ENCODE measurements at places on chromosomes 1 and 21.

DNA sequence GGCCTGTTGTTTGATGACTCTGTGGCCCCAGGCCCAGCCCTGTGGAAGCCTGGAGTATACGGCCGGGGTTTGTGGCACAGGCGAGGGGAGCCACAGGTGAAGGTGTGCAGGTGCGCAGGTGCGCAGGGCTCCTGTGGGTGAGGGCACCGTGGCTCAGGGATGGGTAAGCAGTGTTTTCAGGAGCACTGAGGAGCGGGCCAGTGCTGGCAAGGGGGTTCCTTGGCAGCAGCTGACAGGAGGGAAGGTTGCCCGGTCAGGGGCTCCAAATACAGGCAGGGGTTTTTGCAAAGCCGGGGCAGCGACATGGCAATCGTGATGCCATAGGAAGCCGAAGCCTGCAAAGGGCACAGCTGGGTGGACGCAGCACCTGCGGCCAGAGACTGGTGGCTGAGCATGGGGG, 20.7 kb downstream of the AGPAT3 start:
- no peak for DNase-seq

DNA sequence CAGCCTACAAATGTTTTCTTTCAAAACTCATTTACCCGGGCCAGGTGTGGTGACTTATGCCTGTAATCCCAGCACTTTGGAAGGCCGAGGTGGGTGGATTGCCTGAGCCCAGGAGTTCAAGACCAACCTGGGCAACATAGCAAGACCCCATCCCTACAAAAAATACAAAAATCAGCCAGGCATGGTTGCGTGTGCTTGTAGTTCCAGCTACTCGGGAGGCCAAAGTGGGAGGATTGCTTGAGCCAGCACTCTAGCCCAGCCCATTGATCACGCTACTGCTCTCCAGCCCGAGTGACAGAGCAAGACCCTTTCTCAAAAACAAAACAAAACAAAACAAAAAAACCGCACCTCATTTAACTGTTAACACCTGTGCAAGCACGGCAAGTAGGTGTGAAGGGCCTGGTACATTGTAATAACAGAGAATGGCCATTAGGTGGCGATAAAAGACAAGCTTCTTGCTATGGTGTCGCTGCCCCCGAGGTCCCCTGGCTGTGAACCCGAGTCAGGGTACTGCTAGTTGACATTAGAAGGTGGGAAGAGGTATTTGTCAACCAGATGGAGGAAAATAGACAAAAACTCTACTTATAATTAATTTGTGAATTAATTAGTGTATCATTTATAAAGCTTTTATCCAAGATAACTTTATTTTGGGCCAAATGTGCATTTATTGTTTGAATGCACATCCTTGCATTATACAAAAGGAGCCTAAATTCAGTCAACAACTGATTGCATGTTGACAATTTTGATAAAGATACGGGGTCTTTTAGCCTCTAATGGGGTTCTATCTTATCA, 66.5 kb downstream of the SH3BGR start:
- DNase-seq: no peak

- DNase-seq: no peak
These were observed 45.1 kb downstream of the SCCPDH start for GRCh38 chr1:246769306-246769705.

DNA sequence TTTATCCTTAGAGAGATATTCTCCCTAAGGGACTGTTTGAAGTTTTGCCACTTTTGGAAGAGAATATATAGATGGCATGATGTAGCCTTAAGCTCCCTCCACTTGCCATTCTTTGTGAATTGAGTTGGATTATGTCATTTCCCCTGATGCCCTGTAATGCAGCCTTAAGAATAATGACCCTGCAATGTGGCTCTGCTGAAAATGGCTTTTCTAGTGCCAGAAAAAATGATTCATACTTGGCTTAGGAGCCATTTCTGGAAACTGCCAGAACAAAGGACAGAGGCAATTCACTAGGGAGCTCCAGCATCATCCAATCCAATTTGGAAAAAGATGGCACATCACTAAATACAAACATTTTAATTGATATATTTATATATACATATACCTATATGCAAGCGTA, 265.3 kb downstream of the SPATA17 start:
- no peak for DNase-seq

GRCh38 chr1:46461809-46462448, 27.7 kb upstream of the DMBX1 start:
- DNase-seq: no peak

DNA sequence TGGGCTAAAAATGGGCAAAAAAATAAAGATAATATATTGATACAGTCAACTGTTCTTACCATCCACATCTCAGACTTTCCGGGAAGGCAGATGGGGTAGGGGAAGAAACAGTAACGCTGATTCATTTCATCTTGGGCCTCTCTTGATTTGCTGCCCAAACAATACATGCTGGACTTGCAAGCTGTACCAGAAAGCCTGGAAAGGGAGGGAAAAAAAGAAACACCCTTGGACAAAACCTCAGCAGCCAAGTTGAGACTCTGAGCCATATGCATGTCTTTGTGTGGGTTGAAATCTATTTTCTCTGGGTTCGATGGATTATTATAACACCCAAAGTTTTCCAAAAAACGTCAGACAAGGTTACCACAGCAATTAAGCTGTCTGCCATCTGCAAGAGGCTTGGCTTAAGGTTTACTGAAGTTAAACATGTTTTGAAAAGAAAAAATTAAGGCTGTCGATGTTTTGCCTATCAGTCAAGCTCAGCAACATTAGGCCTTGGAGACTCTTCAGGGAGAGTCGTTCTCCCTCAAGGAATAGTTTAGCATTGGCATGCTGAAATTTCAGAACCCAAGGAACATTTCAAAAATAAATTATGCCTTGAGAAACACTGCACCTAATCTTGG, 71.2 kb downstream of the PSMG1 start:
- no peak for DNase-seq

DNA sequence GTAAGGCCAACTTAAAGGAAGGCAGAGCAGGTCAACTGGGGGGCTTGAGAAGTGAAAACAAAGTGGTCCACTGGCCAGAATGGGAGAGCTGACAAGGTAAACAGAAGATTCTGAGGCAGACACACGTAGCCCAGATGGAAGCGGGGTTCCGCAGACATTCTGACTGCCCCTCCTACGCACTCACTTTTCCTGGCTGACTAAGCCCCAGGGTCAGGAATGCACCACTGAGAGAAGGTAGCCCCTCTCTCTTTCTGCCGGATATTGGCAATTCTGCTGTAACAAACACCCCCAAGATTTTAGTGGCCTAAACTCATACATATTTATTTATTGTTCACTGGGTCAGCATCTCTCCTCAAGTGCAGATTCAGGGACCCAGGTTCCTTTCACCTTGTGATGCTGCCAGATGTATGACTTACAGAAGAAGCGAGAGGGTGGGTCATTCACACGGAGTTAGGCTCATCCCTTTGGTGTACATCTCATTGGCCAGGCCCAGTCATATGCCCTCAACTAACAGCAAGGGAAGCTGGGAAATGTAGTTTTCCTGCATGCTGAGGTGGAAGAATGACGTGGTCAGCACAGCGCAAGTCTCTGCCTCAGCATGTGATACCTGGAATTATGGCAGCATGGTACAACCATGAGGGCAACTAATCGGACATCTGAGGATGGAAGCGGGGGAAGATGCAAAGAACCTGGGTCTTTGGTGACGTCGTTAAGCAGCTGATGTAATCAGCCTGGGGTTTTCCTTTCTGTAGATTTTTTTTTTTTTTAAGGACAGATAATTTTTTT, 43.4 kb upstream of the MRPS6 start:
- DNase-seq: no peak

Measured in posterior cingulate gyrus (tissue), 11 donors.